ENCODE measurements at places on chromosomes 5 and 9.

GRCh38 chr9:132626285-132626684, 43.5 kb downstream of the DDX31 start:
- no peak for DNase-seq

- DNase-seq: peak; percentile 35
Observed at GRCh38 chr9:89592963-89593726, 11.7 kb upstream of the GADD45G start.

- no peak for DNase-seq
Observed at GRCh38 chr9:73714294-73714693, 562.6 kb downstream of the ANXA1 start.

- DNase-seq: no peak
Observed at GRCh38 chr5:74146796-74147195, 493.7 kb downstream of the ENC1 start.

DNA sequence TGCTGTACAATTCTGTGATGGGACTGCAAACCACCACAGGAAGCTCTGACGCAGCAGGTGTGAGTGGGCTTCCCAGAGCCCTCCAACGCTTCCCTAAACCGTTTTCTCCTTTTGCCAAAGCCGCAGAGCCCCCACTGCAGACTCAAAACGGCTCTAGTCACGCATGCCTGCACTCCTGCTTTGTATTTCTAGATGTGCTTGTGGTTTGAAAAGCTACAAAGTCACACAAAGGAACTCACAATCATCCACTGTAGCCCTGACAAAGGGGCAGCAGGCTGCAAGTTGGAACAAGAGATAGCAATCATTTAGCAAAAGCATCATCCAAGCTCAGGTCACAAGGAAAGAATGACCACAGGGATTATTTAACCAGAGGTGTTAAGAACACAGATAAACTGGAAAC, 79.3 kb downstream of the PTPN3 start:
- no peak for DNase-seq

- DNase-seq: no peak
Observed at GRCh38 chr5:88262116-88262515, 6.5 kb downstream of the TMEM161B start.

- no peak for DNase-seq
Observed at GRCh38 chr9:31700252-31701045, 684.0 kb upstream of the ACO1 start.

GRCh38 chr5:163677092-163677491, 171.7 kb downstream of the MAT2B start:
- DNase-seq: no peak

DNA sequence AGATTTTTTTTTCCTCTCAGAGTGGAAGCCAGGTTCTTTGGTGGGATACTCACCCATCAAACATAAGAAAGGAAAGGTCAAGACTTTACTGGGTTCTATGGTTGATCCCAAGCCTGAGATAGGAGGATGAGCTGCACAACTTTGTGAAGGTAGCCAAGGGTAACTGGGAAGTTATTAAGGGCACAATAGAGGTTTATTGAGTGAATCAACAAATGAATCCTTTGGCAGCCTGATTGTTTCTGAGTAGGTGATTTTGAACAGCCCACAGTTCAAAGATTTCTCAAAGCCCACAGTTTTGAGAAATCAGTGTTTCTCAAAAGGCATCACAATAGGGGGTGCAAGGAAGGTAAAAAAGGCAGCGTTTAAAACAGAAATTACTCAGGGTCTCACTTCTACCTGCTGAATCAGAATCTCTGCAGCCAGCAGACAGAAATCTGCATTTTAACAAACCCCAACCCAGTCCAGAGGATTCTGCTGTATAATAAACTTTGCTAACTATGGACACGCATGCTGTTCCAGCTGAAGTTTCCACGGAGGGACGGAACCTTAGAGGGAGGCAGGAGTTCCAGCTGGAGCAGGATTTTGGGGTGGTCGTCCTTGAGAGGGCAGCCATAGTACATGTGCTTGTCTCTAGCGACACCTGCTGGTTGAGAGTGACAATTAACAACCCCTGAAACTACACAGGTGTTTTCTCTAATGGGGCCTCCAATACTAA, 32.7 kb upstream of the FSD1L start:
- DNase-seq: peak; percentile 67

GRCh38 chr5:142466195-142466971, 141.6 kb upstream of the SPRY4 start:
- no peak for DNase-seq

GRCh38 chr9:14173713-14174112, 140.2 kb downstream of the NFIB start:
- DNase-seq: no peak

DNA sequence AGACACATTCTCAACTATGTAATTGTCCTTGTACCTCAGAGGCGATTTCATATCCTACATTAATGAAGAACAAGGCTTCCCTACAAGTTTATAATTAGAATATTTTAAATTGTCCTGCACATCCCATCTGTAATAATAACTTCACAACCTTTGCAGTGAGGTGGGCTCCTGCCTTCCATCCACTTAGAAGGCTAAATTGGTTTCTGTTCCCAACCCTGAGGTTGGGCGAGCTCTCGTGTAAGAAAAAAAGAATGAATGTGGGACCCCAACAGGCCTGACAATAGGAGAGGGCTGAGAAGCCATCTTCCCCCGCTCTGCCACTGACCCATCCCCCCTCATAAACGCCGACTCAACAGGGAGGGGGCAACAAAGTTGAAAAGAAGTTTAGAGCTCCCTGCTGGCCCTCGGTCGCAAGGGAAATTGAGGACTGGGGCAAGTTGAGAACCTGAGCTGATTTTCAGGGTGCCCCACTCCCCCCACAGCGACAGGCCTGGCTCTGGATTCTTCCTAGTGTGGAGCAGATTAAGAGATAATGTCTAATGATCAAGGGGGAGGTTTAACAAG, 9.4 kb downstream of the BARHL1 start:
- no peak for DNase-seq

DNA sequence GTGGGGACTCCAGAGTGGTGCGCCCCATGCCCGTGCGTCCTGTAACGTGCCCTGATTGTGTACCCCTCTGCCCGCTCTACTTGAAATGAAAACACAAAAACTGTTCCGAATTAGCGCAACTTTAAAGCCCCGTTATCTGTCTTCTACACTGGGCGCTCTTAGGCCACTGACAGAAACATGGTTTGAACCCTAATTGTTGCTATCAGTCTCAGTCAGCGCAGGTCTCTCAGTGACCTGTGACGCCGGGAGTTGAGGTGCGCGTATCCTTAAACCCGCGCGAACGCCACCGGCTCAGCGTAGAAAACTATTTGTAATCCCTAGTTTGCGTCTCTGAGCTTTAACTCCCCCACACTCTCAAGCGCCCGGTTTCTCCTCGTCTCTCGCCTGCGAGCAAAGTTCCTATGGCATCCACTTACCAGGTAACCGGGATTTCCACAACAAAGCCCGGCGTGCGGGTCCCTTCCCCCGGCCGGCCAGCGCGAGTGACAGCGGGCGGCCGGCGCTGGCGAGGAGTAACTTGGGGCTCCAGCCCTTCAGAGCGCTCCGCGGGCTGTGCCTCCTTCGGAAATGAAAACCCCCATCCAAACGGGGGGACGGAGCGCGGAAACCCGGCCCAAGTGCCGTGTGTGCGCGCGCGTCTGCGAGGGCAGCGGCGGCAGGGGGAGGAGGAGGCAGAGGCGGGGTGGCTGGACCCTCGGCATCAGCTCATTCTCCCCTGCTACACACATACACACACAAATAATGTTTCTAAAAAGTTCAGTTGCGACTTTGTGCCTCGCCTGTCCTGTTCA, 668 bp downstream of the GLIS3 start:
- DNase-seq: peak; percentile 50

- no peak for DNase-seq
Observed at GRCh38 chr9:79134654-79135053, 437.1 kb upstream of the TLE4 start.

DNA sequence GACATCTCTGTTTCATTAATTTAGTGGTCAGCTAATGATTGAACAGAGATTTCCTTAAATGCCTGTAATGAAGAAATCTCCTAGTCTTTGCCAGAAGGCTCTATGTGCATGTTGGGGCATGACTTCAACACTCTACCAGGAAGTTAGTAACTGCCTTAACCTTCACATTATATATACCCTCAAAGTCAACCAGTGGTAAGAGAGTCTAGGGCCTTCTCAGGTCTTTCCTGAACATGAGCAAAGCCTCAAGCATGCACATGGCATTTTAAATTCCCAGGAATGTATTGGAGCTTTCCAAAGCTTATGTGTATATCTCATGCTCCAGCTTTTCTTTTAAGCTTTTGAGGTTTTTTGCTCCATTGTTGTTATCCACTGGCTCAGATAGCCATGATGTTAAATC, 388.3 kb downstream of the ARRDC3 start:
- no peak for DNase-seq

DNA sequence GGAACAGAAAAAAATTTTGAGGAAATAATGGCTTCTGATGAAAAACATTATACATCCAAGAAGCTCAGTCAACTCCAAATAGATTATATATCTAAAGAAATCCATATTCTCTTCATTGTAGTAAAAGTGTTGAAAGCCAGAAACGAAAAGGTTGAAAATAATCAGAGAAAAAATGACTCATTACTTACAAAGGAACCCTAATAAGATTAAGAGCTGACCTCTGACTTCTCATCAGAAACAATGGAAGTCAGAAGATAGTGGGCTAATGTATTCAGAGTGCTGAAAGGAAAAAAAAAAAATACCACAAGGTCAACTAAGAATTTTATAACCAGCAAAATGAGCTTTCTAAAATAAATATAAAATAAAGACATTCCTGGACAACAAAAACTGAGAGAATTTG, 60.0 kb downstream of the HSD17B4 start:
- DNase-seq: no peak

DNA sequence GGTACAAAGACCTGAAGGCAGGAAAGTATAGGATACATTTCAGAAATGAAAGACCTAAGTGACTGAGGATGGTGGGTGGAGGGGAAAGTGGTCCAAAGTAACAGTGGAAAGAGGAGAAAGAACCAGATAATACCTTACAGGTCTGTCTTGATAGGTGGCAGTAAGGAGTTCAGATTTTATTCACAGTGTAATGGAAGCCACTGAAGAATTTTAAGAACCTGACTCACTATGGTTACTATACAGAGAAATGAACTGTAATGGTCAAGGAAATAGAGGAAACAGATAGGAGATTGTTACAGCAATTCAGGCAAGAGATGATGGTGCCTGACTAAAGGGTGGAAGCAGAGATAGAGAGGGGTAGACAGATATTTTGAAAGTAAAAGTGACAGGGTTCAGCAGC, 46.5 kb downstream of the EPB41L4A start:
- no peak for DNase-seq

GRCh38 chr9:97673922-97674321, 23.2 kb downstream of the XPA start:
- DNase-seq: no peak

DNA sequence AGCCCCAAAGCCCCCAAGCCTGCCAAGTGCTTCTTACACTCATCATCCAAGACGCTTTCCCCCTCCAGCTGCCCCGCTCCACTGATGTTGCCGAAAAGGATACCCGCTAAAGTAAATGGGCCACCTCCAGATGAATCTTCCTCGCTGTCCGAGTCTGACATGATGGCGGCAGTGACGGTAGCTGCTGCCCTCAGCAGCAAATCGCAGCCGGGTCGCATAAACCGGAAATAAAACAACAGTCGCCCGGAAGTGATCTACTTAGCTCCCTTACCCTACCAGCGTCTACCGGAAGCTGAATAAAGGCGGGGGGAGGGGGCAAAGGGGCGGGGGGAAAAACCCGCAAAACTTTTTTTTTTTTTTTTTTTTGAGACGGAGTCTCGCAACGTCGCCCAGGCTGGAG, at the start of gene TAF1L:
Gene TAF1L (minus strand): TSS at position 308 of the 400 bp plus-strand sequence. CDS start 90 bp downstream, at position 218.
- no peak for DNase-seq

- DNase-seq: no peak
Observed at GRCh38 chr5:100517301-100517974, 17.7 kb upstream of the FAM174A start.

DNA sequence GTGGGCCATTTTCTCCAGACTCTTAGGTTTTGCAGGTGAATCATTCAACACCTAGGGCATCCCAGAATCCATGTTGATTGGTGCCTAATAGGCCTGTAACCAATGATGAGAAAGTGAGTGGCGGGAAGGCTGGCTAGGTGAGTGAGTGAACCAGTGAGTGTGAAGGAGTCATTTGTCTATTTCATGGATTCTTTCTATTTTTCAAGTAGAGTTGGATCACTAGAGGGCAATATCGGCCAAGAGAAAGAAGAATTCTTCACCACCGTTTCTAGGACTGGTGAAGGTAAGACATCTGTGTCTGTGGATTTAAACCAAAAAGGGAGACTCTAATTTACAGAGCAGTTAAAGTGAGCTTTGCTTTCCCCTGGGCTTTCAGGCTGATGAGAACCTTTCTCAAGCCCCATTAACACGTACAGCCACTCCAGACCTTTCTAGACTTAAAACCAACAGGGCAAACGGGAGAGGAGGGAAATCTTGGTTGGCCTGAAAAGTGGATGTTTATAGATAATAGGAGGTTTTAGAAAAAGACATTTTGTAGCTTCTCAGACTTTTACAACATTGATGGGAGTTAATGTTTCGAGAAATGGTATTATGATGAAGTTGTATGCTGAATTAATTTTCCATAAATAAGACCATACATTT, 114.3 kb upstream of the IL12B start:
- no peak for DNase-seq

DNA sequence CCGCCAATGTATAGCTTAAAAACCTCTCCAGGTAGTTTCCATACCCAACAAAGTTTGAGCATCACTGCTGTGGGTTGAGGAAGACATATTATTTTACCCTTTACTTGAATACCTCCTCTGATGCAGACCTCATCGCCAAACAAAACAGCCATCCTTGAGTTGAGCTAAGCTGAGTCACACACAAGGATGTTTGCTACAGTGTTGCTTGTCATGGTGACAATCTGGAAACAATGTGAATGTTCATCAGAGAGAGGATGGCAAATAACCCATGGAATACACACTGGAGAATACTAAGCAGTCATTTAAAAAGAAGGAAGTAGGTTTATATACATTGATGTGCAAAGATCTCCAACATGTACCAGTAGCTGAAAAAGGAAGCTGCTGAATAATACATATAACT, 41.1 kb upstream of the TCF7 start:
- DNase-seq: no peak

- no peak for DNase-seq
Observed at GRCh38 chr5:32109236-32109635, 64.9 kb downstream of the GOLPH3 start.

GRCh38 chr5:169161022-169161680, 139.8 kb downstream of the SLIT3 start:
- DNase-seq: no peak
